Pulmonary artery endothelial cell (primary cell): ENCODE measurements at places on chromosomes 3 and 15.

DNA sequence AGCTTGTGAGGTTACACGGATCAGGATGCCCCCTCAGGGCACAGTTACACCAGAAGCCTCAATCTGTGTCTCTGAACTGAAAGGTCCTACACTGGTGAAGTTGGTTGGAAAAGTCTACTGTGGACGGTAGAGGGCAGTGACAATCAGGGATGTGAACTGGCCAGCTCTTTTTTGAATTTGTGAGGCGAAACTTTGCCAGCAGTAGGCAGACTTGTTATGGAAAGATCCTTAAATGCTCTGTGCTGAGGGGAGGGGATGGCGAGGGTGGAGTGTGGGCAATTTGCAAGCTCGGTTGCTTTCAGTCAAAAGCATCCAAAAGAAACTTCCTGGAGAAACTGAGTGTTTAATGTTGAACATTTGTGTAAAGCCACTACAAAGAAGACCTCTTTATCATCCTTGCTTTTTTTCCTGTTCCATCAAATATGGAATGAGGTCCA is 127.4 kb upstream of the ABHD17C start:
- DNase-seq = peak; percentile 71

DNA sequence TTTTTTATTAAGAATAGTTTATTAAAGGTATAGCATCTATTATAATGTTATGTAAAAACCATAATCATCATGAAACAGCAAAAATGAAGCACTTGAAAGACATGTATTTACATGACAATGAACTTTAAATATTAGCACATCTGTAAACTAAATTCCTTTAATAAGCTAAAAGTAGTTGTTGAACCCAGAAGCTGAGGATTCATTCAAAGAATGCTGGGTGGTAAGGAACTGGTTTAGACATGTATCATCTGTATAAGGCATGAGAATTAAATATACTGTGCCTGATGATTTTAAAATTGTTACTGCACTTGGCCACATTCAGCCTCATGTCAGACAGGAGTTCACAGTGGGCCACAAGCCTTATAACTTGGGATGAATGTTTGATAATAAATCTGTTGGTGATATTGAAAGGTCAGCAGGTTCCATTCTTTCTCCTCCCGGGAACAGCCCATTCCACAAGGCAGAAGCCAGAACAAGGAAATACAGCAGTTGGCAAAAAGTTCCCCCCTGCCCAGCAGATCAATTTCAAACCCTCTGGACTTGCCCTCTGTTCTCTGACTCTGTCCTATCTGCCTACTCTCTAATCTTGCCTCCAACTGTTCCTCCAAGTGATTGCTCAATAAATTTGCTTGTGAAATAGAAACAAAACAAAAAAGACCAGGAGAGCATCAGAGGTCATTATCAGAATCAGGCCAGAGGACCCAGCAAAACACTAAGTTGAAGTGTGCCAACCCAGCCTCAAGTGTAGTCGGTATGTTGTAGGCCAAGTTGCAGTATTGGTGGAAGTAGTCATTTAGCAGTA is 49.8 kb upstream of the TEX264 start:
- DNase-seq = no peak

- no peak for DNase-seq
These were observed 30.8 kb downstream of the MDFIC2 start for GRCh38 chr3:70281663-70282062.

DNA sequence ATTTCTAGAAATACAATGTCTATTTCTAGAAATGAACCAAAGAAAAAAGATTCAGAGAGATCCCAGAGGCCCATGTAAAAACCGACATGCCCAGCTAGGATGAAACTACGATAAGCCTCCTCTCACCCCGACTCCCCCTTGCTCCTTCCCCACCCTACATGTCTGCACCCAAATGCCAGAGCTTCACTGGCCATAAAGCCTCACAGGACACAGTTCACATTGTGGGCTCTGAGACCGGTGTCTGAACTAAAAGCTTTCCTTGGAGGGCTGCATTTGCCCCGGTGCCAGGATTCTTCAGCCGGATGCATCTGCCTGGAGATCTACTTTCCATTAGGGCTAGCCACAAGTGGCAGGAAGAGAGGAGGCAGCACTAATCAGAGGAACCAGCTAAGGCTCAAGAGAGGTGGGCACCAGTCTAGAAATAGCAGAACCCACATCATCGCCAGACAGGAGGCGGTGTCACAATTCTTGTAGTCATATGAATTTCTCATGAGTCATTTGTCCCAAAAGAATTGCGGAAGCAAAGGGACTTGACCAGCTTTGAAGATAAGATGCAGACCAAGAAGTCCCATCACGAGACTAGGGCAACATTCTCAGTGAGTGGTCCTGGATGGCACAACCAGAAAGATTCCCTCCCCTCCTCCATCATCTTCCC is 353.6 kb downstream of the NTRK3 start:
- DNase-seq = no peak

DNA sequence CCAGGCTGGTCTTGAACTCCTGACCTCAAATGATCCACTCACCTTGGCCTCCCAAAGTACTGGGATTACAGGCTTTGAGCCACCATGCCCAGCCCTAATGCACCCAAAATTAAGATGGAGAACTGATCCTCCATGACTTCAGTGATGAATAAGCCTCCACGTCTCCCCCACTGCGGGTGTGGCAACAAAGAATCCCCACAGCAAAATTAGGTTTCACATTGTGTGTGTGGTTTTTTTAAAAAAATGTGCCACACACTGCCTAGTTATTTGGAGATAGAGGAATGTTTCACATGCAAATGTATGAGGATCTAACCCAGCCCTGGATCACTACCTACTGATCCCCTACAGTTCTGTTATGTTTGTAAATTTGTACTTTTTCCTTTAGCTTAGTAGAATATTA is 17.3 kb downstream of the HDAC11 start:
- no peak for DNase-seq

GRCh38 chr3:66029014-66029413 is 9.7 kb downstream of the MAGI1 start:
- DNase-seq = no peak

- DNase-seq = no peak
These were observed 399.7 kb upstream of the THBS1 start for GRCh38 chr15:39181056-39181747.

- no peak for DNase-seq
These were observed 168.9 kb downstream of the KLHL25 start for GRCh38 chr15:85625856-85626255.

DNA sequence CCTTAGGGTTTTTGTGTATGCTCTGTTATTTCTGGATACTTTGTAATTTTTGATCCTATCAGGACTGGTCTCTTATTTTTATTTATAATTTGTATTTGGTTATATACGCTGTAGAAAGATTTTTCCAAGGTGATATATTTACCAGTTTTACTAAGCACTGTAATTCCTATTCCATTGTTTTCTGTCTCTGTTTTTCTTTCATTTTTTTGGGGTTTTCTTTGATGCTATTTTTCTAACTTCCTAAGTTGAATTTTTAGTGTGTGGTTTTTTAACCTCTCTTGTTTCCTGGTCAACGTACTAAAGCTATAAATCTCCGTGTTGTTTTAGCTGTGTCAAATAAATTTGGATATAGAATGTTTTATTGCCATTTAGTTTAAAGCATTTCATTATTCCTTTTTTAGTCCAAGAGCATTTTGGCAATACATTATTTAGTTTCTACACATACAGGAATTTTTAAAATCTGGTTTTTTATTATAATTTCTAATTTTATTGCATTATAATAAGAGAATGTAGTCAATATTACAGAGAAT is 128.1 kb upstream of the THRB start:
- no peak for DNase-seq

- DNase-seq = no peak
These were observed 98.7 kb downstream of the BBX start for GRCh38 chr3:107621465-107621864.

DNA sequence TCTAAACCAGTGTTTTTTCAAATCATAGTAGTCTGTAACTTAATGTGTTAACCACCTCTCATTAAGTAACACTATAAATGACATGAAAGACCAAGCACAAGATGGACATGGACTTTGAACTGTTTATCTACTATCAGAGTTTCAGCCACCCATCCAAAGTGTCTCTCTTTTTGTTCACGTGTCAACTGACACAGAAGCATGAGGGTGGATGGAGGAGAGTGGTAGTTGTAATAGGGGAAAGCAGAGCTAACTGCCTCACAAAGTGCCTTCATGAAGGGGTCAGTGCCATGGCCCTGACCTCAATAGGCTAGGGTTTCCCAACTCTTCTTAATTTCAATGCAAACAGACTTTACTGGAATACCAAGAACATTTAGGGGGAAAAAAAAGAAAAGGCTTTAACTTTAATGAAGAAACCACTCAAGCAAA is 32.1 kb upstream of the TRPM7 start:
- DNase-seq = no peak

DNA sequence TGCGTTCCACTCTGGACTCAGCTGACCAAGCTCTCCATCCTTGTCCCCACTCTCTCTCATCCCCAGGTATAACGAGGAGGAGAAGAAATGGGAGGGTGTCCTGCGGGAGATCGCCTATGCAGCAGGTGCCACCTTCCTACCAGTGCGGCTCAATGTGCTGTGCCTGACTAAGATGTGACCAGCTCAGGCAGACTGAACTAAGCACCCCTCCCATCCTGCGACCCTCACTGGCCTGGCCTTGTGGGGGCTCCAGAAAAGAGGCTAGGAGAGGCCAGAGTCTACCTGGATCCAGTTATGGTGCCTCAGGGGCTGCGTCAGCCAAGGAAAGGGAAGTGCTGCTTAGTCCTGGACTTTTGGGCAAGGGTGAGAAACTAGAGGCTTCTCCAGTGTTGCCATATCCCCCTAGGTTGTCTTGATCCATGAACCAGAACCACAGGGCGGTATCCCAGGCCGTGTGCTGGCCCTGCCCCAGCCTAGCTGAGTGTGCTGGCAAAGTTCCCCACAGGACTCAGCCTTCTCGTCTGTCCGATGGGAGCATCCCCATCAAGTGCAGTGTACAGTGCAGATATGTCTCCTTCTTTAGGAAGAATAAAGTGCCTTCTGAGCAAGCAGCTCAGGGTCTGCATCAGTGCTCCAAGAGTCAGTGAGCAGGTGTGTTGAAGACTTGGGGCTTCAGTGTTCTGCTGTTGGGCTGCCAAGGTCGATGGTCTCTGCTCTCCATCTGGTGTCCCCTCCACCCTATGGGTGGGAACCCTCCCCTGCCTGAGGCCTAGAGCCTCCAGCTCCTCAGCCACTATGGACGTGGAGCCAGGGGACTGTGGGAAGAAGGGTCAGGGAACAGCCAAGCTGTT is 6.7 kb downstream of the KLHL40 start:
- DNase-seq = no peak

DNA sequence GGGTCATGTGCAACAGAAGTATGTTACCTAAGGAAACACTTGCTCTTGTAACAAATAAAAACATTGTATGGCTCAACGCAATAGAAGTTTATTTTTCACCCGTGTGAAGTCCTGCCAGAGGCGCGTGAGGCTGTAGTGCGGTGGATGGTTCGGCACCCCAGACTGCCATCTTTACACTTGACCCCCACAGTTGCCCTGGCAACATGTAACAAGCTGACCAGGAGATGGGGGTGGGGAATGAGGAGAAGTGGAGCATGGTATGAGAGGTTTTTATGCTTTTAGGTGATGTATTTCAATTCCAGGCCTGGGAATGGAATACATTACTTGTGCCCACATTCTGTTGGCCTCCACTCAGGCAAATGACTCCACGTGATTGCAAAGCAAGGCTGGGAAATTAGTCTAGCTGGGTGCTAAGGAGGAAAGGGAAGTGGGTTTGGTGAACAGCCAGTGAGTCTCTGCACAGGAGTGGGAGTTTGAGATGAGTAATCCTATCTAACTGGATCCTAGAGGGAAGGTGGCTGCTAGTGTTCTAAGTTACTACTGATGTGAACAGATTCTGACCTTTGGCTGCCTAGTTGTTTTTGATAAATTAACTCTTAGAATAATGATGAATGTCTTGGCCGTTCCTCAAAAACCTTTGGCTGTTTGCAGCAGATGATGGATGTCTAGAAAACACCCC is 33.8 kb upstream of the GREM1 start:
- no peak for DNase-seq

DNA sequence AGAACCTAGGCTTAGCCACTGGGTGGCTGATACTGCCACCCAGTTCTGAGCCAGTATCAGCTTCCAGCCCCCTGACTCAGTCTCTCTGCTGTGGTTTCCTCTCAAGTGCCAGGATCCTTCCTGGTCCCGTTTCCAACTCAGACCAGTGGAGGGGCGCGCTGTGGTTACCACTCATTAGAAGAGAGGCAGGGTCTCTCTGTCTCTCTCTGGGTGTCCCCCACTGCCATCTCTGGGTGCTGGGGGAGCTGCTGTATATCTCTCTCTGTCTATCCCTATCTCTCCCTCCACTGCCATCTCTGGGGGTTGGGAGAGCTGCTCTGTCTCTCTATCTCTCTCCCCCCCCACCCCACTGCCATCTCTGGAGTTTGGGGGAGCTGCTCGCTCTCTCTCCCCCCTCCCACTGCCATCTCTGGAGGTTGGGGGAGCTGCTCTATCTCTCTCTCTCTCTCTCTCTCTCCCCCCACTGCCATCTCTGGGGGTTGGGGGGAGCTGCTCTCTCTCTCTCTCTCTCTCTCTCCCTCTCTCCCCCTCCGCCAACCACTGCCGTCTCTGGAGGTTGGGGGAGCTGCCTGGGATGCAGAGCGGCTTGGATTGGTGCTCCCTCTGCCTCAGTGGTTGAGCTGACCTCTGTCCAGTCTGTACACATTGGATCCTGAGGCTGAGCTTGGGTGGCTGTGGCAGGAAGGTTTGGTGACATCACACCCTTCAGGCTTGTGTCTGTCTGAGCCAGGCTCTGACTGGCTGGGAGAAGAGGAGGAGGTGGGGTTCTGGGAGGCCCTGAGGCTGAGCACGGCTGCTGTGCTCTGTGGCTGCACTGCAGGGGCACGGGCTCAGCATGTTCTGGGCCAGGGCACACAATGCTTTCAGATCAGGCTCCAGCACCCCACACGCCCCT is 98.9 kb downstream of the APBA2 start:
- DNase-seq = no peak

- no peak for DNase-seq
These were observed 26.1 kb upstream of the VPS8 start for GRCh38 chr3:184785890-184786279.

DNA sequence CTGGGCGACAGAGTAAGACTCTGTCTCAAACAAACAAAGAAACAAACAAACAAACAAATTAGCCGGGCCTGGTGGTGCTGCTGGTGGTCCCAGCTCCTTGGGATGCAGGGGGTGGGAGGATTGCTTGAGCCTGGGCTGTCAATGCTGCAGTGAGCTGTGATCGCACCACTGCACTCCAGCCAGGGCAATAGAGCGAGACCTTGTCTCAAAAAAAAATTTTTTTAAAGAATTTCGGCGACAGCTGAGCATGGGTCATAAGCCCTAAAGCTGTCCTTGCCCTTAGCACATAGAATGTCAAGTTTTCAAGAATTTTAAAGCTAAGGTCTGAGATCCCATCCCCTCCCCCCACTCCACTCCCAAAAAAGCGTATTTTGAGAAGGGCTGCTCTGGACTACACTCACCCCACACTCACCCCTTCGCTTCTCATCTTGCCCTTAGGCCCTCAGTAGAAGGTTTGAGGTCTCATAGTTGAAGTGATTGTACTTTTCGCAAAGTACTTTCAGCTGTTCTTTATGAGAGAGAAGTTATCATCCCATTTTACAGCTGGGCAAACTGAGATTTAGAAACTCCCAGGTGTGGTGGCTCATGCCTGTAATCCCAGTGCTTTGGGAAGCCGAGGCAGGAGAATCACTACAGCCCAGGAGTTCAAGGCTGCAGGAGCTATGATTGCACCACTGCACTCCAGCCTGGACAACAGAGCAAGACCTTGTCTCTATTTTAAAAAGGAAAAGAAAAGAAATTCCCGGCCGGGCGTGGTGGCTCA is 34.3 kb upstream of the FLNB start:
- DNase-seq = no peak
